Fibroblast of upper back skin (primary cell): ENCODE measurements at places on chromosomes 6 and 20.

DNA sequence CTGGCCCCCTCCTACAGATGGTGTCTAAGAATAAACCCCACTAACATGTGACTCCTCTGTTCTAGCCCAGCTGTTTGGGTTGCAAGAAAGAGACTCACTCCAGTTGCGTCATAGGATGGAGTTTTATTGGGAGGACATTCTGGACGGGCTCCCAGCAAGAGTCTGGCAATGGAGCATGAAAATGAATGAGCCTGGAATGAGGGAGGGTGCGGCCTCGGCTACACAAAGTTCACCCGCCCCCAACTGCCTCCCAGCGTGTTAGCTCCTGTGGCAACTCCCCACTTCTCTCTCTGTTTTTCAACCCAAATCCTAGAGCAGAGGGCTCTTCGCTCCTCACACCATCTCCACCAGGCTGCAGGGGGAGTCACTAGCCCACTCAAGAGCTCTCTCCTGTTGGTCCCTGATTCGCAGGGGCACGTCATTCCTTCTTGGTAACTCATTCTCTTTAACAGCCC lies 5.1 kb upstream of the ADAM33 start:
- DNase-seq = peak; percentile 93

GRCh38 chr6:157184202-157185015 lies 138.9 kb downstream of the TMEM242 start:
- DNase-seq = peak; percentile 48

- DNase-seq = no peak
Observed at GRCh38 chr6:83590416-83590815, 78.1 kb downstream of the PRSS35 start.

DNA sequence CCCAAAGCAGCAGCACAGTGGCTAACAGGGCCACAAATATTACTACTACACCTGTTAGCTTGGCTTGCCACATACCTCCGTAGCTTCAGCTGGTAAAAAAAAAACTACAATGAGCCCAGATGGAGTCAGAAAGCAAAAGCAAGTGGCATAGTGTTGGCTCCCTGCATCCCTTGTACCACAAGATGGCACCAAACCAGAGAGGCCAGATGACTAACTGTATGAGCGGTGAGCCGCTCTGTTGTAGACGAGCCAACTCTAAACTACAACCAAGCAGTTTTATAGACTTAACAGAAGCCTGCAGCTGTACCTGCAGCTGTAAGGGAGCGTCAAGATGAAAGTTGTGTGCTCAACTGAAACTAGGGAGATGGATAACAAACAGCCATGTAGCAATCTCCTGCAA lies 84.5 kb upstream of the MCHR2 start:
- peak; percentile 51 for DNase-seq

GRCh38 chr20:56801971-56802755 lies 173.1 kb downstream of the TFAP2C start:
- peak; percentile 65 for DNase-seq

DNA sequence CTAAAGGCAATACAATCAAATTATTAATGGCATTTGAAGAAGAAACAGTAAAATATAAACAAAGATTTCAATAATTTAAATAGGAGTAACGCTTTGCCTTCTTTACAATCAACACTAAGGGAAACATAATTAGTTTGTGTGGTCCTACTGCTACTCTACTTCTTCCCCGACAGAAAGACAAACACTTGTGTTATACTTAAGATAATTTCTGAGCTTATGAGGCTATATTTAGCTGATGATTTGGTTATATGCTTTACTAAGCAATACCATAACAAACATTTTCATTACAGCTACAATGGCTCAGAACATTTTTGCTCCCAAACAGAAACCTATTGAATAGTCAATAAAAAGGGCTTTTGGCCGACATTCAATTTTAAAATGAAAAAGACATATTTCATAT lies 1217.2 kb upstream of the GJE1 start:
- no peak for DNase-seq

DNA sequence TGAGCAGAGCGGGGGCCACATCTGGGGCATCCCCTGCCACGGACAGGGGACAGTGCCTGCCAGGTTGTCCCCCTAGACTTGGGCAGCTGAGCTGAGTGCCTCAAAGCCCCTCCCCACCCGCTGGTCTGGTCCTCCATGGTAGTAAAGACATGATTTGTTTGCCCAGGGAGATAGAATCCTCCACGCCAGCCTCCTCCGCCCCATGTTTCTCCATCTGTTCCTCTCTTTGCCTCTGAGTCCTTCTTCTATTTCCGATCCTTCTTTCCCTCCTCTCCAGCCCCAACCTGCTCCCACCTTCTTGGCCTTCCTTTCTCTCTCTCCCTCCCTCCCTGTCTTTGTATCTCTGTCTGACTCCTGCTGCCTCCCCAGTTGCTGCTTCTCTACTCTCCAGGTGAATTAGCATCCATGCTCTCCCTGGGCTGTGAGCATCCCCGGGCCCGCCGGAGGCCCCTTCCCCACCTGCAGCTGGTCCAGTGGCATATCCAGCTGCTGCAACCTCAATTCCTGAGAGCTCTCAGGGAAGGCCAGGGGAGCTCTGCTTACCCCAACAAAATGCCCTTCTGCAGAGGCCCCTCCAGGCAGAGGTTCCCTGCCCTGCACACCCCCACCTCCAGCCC lies 45.8 kb downstream of the CPNE5 start:
- DNase-seq = no peak

GRCh38 chr6:123616942-123617341 lies 19.8 kb downstream of the TRDN start:
- no peak for DNase-seq
